ENCODE measurements at places on chromosomes 7 and 10. TPM values are rescaled to one million over a fixed set of nuclear protein-coding genes. Genes with fewer than 3 reads are reported as not detected.

Gene FZD1
- 0.91 TPM for total RNA-seq

Gene PAX4
- total RNA-seq, result not detected

Gene SGCE
- 25.0 TPM for total RNA-seq

Gene GRM3
- total RNA-seq, result 3.4 TPM

Gene DEPP1
- total RNA-seq, result 0.67 TPM

Gene UNCX
- total RNA-seq, result not detected

Gene ADO
- 27.9 TPM for total RNA-seq

Gene GARIN1A
- 0.29 TPM for total RNA-seq

Gene FKBP6
- total RNA-seq, result 0.19 TPM
